ENCODE measurements at places on chromosomes 3 and 15. TPM values are rescaled to one million over a fixed set of nuclear protein-coding genes. Genes with fewer than 3 reads are reported as not detected.
A peak's percentile ranks its signal among the peaks of the same experiment; 100 is the strongest.

DNA sequence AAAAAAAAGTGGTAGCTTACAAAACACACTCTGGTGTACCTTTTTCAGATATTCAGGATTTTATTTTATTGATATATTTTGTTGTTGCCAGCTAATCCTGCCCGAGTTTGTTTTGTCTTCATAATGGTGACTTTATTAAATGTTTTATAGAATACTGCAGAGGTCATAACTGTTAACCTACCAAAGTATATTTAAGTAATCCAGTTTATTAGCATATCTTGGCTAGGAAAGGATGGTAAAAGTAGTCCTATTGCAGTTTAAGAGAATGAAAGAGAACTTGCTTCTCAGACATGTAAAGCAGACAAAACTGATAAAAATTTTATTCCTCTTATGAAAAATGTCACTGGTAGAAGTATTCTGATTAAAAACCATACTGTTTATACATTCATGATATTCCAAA, 59.2 kb upstream of the IGSF10 start:
- DNase-seq = no peak

DNA sequence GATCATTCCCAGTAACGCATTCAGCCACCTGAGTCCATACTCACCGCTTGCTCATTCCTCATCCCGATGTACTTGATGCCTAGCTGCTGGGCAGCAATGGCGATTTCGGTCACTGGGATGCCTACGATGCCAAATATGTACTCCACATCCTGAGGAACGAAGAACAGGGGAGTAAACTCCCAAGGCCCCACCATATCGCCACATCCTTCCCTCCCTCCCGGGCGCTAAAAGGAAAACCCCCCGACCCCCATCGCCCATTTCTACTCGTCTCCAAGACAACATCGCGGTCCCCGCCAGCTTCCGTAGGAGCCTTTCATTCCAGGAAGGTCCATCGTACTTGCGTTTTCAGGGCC, 347 bp downstream of the HACL1 start:
- no peak for DNase-seq

GRCh38 chr15:41895491-41895890, 1.6 kb upstream of the SPTBN5 start:
- no peak for DNase-seq

GRCh38 chr15:90902040-90902839, 862 bp upstream of the MAN2A2 start:
- DNase-seq = peak; percentile 66

- no peak for DNase-seq
Observed at GRCh38 chr15:49490966-49491365, 67.9 kb downstream of the FGF7 start.

NRROS gene
- total RNA-seq = 1.0 TPM

GRCh38 chr3:43996379-43997301, 245.0 kb upstream of the TOPAZ1 start:
- DNase-seq = peak; percentile 61

ISLR2 gene
- not detected for total RNA-seq

DNA sequence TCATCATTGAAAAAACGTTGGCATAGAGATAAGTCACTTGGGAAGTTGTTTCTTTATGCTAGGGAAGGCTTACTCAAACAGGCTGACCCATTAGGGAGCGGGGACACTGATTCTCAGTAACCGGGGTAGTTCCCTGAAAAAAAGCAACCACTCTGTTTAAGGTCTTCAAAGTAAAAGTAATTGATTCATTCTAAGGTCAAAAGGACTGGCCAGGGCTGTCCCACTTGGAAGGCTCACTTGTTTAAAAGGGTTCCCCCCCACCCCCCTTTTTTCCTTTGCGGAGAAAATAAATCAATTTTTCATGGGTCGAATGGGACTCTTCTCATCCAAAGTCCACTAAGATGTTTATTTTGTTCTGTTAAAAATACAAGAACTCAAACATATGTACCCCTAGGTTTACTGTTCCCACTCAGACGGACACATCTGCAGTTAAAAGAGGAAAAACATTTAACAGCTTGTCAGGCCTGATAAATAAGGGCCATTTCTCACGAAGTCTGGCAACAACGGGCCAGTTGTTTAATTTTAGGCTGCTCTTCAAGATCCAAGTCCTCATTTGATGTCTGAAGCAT, 53.0 kb downstream of the ARHGEF3 start:
- no peak for DNase-seq

DNA sequence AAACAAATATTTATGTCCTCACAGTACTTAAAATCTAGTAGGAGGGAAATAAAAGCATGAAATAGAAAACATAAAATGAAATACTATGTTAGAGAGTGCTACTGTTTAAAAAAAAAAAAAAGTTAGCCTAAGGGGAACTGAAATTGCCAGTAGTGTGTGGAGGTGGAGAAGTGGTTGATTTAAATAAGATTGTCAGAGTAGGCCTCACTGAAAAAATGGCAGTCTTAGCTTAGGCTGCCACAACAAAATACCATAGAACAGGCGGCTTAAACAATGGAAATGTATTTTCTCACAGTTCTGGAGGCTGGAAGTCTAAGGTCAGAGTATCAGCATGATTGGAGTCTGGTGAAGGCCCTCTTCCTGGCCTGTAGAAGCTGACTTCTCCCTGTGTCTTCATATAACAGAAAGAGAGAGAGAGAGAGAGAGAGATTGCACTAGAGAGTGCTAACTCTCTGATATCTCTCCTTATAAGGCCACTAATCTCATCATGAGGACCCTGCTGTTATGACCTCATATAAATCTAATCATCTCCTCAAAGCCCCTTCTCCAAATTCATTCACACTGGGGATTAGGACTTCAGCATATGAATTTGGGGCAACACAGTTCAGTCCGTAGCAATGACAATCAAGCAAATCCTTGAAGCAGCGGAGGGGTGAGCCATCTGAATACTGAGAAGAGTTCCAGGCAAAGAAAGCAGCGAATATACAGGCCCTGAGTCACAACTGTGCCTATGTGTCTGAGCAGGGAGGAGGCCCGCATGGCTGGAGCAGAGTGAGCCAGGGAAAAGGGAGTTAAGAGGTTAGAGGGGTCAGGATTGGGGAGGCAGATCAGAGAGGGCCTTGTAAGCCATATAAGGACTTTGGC, 23.6 kb upstream of the LRRC34 start:
- no peak for DNase-seq

- no peak for DNase-seq
Observed at GRCh38 chr3:53718462-53718861, 127.8 kb downstream of the CHDH start.

BFSP2 gene
- not detected for total RNA-seq

GRCh38 chr3:82654708-82655107, 893.3 kb upstream of the GBE1 start:
- DNase-seq = no peak

GOLGA6L7 gene
- not detected for total RNA-seq

- DNase-seq = no peak
Observed at GRCh38 chr3:16101295-16102186, 72.9 kb upstream of the GALNT15 start.

FBXO45 gene
- total RNA-seq = 11.8 TPM

GRCh38 chr3:73605412-73605811, 19.3 kb downstream of the PDZRN3 start:
- DNase-seq = no peak

ISL2 gene
- 3.0 TPM for total RNA-seq

- no peak for DNase-seq
Observed at GRCh38 chr15:39132070-39132469, 448.8 kb upstream of the THBS1 start.

DNA sequence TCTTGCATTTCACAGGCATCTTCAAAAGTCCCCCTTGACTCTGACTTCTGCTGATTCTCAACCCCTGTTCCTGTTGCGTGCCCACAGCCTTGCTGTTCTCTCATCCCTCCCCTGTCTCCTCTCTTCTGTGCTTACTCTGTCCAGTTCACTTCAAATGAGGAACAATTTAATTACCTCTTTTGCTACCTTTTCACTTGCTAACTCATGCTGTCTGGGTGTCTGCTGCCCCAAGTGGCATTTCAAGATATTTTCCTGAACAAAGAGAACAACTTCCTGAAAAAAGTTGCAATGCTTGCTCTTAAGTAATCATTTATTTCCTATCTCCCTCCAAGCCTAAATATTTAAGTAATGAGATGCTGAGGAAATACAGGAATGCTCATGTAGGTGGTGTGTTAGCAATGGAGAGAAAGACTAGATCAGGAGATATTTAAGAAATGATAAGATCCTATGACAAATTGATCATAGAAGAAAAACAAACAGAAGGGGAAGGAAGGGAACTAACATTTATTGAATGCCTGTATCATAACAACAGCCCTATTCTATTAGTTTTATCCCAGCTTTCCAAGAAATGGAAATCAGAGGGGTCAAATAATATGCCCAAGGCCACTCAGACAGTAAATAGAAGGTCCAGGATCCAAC, 42.2 kb downstream of the SV2B start:
- DNase-seq = no peak

GRCh38 chr3:134326126-134326525, 48.1 kb downstream of the AMOTL2 start:
- no peak for DNase-seq

GRCh38 chr3:186798239-186798874, 7.9 kb downstream of the RFC4 start:
- no peak for DNase-seq

DNA sequence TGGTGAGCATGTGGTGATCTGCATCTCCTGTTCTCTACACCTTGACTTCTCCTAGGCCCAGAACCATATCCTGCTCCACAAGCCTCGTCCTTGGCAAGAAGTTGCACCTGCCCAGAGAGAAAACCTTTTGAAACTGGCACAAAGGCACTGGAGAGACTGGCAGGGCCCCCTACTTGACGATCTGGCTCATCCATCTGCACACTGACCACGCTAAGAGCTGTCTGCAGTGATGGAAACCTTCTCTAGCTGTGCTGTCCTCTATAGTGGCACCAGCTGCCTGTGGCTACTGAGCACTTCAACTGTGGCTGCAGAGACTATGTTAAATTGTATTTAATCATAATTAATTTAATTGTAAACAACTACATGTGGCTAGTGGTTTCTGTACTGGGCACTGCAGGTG, 26.2 kb upstream of the SRP14 start:
- DNase-seq = no peak

GRCh38 chr3:16618721-16619120, 13.5 kb upstream of the DAZL start:
- DNase-seq = peak; percentile 17

KNG1 gene
- not detected for total RNA-seq

TLR9 gene
- total RNA-seq = not detected

- DNase-seq = no peak
Observed at GRCh38 chr15:48646331-48646730, 822 bp upstream of the FBN1 start.

DNA sequence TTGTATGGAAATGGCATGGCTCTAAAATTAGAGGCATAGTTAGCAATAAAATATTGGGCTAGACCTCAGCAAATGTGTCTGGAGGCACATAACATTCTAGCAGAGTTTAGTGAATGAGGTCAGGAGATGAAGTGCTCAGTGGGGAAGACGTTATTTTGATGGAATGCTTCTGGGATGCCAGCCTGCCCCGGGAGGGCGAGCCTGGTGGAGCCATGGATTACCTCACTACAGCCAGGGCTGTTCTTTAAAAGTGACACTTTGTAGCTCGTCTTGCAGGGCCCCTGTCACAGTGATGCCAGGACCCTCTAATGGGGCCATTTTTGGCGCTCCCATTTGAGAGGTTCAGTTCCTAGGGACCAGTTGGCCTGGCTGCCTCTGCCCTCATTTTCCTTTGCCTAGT, 48.5 kb downstream of the PXYLP1 start:
- peak; percentile 59 for DNase-seq

CD200 gene
- not detected for total RNA-seq

DNA sequence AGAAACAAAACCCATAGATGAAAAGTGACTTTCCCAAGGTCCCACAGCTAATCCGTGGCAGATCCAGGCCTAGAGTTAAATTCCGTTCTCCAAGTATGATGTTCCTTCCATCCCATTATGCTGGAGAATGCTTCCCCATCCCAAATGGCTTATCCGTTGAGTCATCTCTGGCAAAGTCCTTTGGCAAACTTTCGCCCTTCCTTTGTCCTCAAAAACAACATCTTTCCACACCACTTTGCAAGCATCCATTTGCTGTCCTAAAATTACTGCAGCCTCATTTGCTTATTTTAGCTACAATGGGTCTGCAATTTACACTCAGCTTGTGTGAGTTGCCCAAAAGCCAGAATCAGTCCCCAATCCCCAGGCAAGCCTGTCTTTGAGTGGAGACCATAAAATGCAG, 304.0 kb upstream of the TLE3 start:
- no peak for DNase-seq

- no peak for DNase-seq
Observed at GRCh38 chr3:45917146-45917898, 25.9 kb upstream of the CXCR6 start.

DNA sequence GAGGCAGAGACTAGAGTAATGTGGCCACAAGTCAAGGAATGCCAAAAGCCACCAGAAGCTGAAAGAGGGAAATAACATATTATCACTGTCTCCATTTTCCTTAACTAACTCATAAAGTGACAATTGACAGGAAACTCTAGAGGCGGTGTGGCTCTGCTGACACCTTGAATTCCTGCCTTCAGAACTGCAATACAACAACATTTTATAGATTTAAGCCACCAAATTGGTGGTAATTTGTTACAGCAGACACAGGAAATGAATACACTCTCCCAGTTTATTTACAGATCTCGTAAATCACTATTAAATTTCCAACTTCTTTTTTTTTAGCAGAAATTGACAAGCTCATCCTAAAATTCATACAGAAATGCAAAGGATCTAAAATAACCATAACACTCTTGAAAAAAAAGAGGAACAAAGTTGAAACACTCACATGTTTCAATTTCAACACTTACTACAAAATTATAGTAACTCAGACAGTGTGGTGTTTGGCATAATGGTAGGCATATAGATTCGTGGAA, 449.9 kb downstream of the OTOL1 start:
- no peak for DNase-seq

RAB11A gene
- total RNA-seq = 243 TPM
